ENCODE measurements at places on chromosomes 16 and 17.

GRCh38 chr17:39951924-39952679 lies 10.7 kb upstream of the GSDMA start:
- DNase-seq, result no peak

DNA sequence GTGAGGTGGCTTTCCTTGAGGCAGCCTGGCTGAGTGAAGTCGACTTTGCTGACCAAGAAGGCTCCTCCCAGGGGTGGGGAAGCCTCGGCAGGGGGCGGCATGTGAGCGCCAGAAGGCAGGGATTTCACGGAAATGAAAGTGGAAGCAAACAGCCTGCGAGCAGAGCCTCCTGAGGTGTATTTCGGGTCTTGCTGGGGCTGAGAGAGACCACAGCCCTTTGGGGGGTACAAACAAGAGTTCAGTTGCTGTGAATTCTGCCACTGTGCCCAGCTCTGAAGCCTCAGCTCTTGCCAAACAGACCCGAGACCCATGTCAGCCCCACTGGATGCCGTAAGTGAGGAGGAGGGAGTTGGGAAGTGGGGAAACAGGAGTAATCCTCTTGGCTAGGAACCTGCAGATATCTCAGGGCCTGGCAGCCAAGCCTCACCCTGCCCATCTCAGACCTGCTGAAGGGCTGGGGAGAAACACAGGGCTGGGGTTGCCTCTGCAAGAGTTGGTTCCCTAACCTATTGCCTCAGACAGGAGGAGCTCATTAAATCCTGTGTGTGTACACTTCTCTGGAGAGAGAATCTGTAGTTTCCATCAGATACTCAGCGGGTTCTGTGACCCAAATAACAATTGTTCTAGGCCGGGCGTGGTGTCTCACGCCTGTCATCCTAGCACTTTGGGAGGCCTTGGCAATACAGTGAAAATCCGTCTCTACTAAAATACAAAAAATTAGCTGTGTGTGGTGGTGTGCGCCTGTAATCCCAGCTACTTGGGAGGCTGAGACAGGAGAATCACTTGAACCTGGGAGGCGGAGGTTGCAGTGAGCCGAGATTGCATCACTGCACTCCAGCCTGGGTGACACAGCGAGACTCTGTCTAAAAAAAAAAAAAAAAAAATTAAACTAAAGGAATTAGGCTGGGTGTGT lies at the start of gene IFI35:
Gene IFI35 (plus strand): TSS at position 146 of the 913 bp plus-strand sequence. CDS start 164 bp downstream, at position 310.
- DNase-seq, result peak; percentile 79

DNA sequence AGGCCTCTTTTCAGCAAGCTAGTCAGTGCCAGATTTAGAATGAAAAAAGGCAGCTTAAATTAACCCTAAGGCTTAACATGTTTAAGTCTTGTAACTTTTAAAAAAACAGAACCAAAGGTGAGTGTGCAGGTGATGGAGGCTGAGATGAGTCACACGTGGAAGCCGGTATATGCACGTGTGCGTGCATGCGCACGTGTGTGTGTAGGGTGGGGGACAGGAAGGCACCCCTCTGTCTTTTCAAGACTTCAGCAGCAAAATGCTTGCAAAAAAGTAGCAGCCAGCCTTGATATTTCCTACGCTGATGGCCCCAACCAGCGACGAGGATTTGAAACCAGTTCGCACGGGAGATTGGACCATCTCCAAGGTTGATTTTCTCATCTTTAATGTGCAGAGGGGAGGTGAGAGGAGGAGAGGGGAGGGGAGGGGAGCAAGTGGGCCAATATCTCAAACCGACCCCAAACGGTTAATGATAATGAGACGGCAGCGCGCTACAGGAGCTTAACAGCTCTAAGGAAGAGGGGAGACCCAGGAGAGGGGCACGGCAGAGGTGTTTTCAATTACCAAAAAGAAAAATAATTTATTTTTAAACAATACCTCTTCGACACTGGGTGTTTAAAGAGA lies 154.7 kb downstream of the ZNF423 start:
- no peak for DNase-seq

DNA sequence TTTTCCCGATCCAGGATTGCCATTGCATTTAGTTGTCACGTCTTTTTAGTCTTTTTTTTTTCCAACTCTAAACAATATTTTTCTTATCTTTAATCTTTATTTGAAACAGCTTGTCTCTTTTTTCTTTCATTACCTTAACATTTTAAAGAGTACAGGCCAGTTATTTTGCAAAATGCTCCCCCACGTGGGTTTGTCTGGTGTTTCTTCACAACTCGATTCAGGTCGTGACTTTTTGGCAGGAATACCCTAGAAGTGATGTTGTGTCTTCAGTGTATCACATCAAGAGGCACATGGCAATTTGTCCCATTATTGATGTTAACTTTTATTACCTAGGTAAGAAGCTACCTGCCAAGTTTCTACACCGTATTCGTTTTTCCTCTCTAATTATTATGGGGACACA lies 17.9 kb downstream of the CMC2 start:
- DNase-seq, result no peak

- DNase-seq, result no peak
These were observed 39.7 kb downstream of the RPTOR start for GRCh38 chr17:80584176-80584905.

DNA sequence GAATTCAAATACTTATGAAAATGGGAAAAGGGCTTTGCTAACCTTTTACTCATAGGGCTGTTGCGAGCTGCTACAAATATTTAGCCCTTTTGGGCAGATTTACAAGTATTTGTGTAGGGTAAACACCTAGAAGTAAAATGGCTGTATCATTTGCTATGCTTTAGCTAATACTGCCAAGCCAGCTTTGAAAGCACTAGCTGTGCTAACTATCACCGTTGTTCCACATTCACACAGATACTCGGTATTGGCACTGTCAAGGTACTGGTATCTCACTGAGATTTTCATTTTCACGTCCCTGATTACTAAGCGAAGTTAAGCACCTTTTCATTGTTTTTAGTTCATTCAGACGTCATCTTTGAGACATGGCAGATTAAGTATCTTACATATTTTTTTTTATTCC lies 84.8 kb downstream of the GLG1 start:
- DNase-seq, result no peak

GRCh38 chr16:27721531-27722181 lies 171.7 kb downstream of the KATNIP start:
- DNase-seq, result no peak

DNA sequence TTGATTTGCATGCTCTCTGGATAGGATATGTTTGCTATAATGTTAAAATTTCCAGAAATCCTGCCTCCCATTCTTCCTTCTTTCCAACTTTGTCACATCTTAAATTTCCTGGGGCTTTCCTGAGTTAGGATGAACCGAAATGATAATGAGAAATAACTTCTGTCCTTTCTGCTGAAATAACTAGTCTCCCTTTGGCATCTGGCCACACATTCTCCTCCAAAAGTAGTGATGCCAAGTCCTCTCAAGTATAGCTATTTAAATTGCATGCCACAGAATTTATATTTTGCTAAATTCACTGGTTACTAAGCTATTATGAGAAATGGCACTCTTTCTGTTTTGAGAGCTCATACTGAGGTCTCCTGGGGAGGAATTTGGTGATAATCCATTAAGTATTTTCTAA lies 30.6 kb downstream of the FAM20A start:
- no peak for DNase-seq

DNA sequence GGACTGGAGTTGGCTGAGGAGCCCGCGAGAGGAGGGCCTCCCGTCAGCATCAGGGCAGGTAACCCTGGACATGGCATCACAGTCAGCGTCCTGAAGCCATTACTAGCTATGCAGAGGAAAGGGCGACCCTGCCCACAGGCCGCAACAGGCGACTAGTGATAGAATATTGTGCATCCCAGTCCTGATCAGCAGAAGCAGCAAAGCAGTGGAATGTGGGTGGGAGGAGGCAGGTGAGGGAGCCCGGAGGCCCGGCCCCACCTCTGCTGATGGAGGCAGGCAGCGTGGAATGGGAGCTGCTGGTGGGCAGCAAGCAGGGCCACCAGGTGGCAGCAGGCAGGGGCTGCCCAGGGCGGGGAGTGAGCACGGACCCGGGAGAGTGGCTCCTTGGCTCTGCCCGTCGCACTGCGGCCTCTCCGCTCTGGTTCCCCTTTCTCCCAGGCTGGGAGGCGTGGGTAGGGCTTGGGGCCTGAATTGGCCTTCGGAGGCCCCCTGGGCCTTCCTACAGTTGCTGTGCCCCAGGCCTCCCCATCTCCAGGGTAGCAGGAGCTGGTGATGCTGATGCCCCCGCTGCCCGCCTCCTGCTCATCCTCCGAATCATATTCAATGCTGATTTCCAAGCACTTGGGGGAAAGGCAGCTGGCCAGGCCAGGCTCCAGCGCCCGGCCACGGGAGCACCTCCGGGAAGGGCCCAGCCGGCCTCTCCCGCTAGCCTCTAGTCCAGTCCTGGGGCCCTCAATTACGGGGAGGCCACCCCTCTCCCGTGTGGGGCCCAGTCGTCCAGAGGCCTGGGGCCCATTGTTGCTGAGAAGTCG lies 20.2 kb downstream of the TSPOAP1 start:
- DNase-seq, result no peak

DNA sequence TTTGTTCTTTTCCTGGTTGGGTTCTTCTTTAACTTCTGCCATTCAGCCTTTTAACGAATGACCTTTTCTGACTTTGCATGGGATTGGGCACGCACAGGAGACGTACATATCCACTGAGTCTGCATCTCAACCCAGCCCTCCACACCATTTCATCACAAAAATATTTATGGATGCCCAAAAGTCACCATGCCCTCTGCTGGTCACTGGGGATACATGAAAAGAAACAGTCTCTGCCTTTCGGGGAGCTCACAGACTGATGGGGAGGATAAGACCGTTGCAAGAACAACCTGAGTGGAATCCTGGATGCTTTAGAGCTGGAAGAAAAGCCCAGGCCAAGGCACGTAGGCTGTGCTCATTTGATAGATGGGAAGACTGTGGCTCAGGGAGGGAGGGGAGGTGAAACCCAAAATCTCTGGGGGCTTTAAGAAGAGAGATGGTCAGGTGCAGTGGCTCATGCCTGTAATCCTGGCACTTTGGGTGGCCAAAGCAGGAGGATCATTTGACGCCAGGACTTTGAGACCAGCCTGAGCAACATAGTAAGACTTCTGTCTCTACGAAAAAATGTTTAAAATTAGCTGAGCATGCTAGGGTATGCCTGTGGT lies 7.9 kb upstream of the MT2A start:
- DNase-seq, result no peak

DNA sequence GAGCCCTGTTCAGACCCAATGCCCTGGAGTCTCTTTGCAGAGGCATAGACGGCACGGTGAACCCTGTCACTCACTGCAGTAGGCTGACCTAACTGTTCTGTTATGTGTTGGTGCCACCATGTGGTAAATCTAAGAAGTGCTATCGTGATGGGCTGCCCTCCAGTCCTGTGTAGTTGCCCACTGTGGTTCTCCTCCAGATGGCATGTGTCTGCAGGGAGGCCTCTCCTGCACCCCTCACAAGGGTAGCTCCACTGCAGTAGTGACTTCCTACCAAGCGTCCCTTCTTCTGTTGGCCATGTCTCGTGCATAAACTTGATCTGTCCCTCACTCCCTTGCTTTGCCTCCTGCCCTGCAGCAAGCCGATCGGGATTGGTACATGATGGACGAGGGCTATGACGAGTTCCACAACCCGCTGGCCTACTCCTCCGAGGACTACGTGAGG lies 5.8 kb downstream of the DHX38 start:
- DNase-seq, result peak; percentile 26
